ENCODE measurements at places on chromosomes 12 and 14.

GRCh38 chr14:20376071-20376588 lies 32.7 kb downstream of the PARP2 start:
- no peak for DNase-seq

DNA sequence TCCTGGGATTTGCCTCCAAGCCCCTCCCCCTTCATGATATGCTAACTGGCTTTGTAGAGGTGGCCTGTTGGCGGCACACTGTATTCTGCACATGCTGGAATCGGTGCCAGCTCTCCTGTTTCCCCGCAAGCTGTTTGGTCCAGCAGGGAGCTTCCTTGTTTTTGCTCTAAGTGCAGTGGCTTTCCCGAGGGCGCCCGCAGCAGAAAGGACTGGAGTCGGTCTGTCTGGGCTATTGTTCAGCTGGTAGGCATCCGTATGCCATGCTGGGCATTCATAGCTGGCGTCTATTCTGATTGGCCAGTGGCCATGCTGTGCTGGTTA lies 88.9 kb upstream of the MED13L start:
- no peak for DNase-seq

- DNase-seq = no peak
These were observed 75.3 kb upstream of the SFSWAP start for GRCh38 chr12:131635491-131636122.

- DNase-seq = no peak
These were observed 218.8 kb downstream of the KITLG start for GRCh38 chr12:88361493-88361892.

DNA sequence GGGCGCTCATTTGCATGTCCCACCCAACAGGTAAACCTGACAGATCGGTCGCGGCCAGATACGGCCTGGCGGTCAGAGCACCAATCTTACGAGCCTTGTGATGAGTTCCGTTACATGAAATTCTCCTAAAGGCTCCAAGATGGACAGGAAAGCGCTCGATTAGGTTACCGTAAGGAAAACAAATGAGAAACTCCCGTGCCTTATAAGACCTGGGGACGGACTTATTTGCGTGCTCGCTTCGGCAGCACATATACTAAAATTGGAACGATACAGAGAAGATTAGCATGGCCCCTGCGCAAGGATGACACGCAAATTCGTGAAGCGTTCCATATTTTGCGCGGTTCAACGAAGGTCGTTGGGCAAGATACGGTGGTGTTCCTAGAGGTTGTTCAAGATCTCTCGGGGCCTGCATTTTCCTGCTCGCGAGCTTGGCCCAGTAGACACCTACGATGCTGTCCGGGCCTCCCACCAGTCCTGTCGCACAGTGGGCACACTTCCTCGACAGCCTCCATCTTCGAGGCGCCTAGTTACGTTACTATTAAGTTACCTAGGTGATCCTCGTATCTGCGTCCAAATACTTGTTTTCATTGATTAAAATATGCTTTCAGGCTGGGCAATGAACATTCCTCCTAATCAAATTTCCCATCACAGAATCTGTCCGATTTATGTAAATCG lies at the start of gene RNU6-7:
RNU6-7 (plus strand) TSS at position 230 of the 675 bp plus-strand sequence.
- no peak for DNase-seq

DNA sequence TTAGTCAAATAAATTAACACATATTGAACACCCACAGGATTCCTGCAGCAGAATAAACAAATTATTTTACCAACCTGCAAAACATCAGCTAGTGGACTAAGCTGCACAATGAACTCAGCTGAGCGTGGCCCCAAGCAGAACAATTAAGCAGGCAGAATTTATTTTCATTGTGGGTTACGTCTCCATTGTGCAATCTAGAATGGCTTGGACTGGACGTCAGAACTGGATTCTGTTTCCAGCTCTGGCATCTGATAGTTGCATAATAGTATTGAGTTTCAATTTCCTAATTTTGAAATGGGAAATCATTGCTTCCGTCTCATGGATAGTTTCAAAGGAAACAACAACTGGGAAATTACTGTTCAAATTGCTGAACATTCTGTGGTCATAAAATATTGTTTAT lies 35.5 kb upstream of the RERG start:
- DNase-seq = no peak

DNA sequence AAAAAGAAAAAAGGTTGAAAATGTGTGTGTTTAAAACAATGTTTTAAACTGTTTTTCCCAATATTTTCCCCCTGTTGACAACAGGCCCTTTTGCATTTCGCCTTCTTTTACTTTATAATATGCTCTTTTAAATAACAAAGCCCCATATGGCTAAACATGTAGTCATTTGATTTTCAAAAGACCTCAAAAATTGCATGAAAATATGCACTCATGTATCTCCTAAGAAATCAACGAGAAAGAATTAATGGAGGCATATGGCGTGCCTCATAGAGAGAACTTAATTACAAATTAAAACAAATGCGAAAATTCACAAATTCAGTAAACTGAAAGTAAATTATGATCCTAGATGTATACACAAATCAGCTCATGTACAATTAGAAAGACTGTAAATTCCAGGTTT lies 202.6 kb upstream of the FOXN3 start:
- no peak for DNase-seq

GRCh38 chr12:127717278-127717677 lies 549.7 kb upstream of the TMEM132C start:
- DNase-seq = no peak

Measured in frontal cortex (tissue), 4 donors.